ENCODE measurements at places on chromosomes 7 and 10. TPM values are rescaled to one million over a fixed set of nuclear protein-coding genes. Genes with fewer than 3 reads are reported as not detected.

GRCh38 chr10:42988069-42988468 lies 88.8 kb upstream of the RET start:
- DNase-seq, result no peak

- no peak for DNase-seq
These were observed 137.9 kb upstream of the CCDC6 start for GRCh38 chr10:60044242-60044641.

DNA sequence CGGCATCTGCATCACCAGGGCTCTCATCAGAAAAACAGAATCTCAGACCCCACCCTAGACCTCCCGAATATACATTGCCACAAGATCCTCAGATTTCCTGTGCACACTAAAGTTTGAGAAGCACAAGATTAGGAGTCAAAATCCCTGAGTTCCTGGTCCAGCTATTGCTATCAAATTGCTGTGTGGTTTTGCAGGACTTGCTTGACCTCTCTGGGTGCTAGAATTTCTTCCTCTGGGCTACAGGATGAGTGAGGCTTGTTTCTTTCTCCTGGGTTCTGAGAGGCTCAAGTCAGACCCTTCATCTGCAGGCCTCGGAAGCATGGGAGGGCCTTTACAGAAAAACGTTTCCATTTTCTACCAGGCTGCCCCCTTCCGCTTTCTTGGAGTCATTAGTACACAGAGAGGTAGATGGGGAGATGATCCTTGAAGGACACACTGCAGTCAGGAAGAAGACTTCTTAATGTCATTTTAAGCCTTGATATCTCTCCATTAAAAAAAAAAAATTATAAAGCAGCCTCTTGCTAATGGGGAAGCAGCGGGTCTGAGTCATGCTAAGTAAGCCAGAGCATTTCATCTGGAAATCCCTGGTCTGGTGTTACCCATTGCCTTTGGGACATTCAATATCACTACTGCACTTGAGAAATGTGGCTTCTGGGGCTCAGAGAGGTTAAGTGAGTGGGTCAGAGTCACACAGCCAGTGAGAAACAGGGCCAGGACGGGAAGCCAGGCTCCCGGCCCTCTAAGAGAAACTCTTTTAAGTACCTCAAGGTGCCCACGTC lies 173.5 kb downstream of the KCNMA1 start:
- no peak for DNase-seq

DNA sequence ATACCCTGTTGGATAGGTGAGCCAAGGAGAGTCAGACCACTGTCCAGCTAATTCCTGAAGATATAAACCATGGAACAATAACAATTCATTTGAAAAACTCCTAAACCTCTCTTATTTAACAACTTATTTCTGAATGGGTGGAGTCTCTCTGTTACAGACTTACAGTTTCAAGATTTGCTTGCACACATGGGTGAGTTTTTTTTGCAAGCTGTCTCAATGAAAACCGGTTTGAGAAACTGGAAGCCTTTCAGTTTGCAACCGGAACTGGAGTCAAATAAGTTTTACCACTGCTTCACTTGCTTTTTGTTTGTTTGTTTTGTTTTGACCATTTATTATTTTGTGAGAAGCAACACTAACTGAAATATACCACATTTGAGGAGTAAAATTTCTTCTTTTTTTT lies 243.8 kb downstream of the MTERF1 start:
- no peak for DNase-seq

GRCh38 chr10:89163265-89163995 lies 43.7 kb downstream of the CH25H start:
- DNase-seq, result no peak

DNA sequence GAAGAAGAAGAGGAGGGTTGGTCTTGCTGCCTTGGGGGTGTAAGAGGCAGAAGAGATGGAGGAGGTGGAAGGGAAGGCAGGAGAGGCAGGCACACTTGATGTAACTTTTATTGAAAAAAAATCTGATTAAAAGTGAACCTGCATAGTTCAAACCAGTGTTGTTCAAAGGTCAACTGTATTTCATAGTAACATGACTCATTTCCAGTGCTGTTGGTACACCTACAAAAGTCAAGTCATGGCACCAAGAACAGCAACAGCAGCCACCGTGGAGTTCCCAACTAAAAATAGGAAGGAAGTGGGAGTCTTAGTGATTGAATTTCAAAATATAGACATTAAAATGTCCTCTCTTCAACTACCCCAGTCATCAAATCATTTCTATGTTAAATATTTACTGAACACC lies 88.5 kb downstream of the CTNNA3 start:
- DNase-seq, result no peak

DNA sequence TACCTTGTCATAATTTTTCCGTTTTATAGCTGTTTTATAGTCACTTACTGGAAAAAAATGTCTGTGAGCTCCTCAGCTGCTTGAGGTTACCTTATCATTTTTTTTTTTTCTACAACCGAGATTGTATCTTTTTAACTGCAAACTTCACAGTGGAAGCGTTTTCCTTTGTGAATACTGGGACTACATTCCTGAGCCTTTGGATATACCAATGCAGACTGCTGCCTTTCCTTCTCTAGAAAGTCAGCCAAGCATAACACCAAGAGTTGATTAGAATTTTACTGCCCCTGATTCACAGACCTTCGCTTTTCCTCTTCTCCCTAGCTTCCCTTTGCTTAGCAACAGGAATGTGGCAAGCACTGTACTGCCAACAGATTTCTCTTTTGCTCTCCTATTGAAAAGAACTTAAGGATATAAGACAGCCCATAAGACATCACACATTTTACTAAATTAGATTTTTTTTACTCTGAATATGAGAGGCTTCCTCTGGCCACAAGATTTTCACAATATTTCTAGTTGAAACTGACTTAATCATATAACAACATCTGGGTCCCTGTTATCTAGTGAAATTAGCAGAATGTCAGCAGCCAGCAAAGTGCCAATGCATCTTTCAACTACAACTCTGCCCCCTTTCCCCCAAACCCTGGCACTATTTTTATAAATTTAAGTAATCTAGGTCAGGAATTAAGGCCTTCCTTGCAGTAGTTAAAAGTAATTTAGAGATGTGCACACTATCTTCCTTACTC lies 170.6 kb downstream of the PRKG1 start:
- DNase-seq, result peak; percentile 83

Gene ADRB1
- 0.04 TPM for total RNA-seq

Gene DEPP1
- total RNA-seq, result 19.8 TPM

Gene LARP4B
- total RNA-seq, result 64.0 TPM
